ENCODE measurements at places on chromosomes 3 and 15.

- no peak for DNase-seq
Measured at GRCh38 chr3:48125013-48125705, 63.1 kb downstream of the CDC25A start.

- DNase-seq: no peak
Measured at GRCh38 chr3:187957582-187957981, 196.4 kb upstream of the LPP start.

- no peak for DNase-seq
Measured at GRCh38 chr15:87597346-87598052, 659.0 kb downstream of the NTRK3 start.

- no peak for DNase-seq
Measured at GRCh38 chr3:98725352-98725751, 37.8 kb upstream of the ST3GAL6 start.

GRCh38 chr3:159852821-159853505 is 135.7 kb upstream of the IL12A start:
- DNase-seq: no peak

DNA sequence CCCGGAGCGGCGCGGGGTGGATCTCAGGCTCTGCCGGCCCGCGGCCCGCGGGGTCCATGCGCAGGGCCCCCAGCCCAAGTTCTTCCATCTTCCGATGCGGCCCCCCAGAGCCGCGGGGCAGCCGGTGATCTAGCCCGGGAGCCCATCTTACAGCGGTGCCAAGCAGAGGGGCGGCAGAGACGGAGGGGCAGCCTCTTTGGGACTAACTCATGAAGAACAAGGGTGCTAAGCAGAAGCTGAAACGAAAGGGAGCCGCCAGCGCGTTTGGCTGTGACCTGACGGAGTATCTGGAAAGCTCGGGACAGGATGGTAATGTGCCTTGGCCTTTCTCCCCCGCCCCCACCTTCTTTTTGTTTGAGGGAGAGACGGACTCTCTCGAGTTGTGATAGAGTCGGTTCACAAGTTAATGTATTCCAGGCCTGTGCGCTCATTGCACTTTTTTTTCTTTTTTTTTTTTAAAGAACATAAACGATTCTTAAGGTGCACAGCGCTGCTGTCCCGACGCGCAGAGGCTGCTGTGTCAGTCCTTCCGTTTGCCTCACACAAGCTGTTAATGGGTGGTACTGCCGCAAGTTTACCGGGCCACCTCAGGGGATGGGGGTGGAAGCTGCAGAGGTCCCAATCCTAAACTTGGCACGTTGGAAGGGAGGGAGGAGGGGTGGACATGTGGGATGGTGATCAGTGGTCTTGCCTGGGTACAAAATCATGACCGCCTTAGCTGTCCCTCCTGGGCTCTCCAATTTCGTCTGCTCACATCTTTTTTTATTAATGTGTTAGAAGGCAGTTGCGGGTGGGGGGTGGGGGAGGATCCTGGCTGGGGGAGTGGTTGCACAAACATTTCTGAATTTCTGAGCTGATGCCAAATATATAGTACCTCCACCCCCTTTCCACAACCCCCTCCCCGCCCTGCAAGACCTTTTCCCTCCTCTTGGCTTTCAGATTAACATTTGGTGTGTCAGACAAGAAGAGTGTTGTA is 801 bp downstream of the ARHGAP31 start:
- no peak for DNase-seq

DNA sequence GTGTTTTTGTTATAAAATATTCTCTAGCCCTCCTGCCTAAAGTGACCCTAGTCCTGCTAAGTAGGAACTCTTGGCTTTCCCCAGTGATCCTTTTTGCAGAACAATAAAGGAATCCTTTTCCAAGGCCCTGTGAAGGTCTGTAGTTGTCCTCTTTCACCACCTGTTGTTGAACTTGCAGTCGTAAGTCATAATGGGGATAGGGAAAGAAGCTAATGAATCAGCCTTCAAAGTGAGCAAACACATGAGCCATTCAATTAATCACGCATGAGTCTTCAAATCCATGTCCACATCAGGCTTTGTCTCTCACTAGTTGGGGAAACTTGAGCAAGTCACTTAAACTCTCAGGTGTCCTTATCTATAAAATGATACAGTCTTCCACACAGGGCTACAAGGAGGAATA is 27.6 kb downstream of the ZNF860 start:
- no peak for DNase-seq

DNA sequence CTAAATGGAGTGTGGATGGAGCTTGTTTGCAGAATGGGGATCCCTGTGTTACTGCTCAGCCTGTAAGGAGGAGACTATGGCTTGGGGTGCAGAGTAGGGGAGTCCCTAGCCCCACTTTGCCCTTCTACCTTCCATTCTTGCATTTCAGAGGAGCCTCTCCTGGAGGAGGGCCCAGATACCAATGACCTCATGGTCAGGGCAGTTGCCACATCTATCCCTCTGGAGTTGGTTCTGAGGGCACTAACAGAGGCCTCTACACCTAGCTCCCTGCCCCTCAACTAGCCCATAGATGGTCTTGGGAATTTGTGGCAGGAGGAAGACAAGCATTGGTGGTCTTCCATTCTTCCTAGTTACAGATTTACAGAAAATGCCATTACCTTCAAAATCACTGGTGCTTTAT is 6.1 kb downstream of the SKOR1 start:
- DNase-seq: no peak

DNA sequence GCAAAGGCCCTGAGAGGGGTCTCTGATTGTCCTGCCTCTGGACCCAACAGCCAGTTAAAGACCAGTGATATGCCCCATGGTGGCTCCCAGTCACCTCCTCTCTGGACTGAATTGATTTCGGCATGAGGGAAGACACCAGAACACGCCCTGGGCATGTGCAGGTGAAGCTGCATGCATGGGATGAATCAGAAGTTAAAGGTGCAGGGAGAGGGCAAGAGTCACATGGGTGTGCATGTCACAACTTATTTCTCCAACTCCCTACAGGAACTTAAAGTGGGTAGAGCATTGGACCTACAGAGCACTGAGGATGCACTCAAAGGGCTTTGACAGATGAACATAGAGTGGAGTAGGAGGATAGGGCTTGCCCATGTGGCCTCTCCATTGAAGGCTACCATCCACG is 16.9 kb upstream of the RHCG start:
- no peak for DNase-seq

DNA sequence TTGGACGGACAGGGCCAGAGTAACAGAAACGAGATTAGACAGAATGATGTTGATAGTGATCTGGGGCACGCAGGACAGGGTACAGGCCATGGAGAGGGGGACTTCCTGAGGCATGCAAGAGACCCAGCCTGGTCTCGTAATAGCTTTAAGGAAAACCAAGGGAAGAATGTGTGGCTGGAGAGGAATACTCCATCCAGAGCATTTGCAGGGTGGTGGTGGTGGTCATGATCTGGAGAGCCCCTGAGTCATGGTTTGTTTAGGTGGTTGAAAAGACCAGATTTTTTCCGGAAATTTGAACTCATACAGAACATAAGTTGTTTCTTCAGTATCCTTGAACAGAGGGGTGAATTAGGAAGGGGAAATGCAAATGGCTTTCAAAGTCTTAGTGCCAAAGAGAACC is 138.5 kb downstream of the DUT start:
- no peak for DNase-seq

DNA sequence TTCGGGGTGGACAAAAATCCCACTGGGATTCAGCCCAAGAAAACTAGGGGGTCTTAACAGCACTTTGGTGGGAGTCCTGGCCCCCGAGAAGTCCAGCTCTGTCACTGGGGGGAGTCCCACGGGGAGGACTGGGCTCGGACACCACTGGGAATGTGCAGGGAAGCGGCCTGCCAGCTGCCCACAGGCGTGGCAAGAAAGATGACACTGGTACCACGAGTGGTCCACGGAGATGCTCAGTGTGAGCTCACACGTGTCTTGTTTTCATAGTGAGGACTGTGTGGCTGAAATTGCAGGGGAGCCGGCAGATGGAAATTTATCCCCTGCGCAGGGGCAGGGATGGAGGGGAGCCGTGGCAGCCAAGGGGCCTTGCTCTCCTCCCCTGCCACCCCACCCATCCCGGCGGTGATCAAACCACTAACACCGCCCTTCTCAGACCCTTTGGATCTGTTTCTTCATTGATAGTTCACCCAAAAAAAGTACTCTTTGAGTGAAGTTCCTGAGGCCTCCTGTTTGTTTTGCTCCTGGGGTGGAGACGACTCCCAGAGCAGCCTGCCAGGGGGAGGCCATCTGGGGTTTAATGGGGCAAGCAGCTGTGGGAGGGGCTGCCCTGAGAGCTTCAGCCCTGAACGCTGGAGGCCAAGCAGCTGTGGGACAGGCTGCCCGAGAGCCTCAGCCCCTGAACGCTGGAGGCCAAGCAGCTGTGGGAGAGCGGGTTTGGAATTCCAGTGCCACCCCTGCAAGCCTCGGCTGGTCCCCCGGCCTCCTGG is 130.9 kb downstream of the LRRK1 start:
- no peak for DNase-seq

DNA sequence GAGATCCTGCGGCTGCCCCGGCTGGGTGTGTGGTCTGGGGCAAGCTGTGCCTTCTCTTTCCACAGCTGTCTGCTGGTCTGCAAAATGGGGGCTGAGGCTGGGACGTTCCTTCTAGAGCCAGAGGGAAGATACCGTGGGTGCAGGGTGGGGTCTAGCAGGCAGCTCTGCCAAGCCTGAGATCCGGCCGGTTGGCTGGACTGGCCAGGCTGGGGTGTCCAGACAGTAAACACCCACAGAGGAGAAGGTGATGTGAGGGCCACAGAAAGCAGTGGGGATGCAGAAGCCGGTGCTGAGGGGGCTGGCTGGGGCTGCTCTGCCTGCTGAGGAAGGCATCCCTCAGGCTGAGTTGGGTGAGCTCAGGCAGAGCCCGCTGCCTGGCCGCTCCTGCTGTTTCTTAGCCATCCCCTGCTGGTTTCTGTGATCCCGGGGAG is 46.1 kb downstream of the FBLN2 start:
- DNase-seq: no peak

GRCh38 chr15:66938114-66938830 is 127.1 kb upstream of the SMAD3 start:
- no peak for DNase-seq

DNA sequence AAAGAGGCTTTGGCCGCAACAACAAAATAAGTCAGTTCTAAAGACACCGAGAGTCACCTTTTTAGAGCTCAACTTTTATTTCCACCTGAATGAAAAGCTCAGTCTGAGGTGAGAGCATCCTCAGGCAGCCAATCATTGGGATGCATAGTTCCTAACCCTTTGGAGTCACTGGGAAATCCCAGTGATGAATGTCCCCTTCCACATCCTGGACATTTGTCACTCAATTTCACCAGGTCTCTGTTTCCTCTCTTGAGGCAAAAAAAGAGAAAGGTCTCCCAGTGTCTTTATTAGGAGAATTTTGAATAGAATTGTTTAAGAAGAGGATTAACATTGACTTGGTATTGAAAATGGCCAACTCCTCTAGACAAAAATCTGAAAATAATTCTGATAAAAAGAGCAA is 137.5 kb upstream of the SPRED1 start:
- no peak for DNase-seq

DNA sequence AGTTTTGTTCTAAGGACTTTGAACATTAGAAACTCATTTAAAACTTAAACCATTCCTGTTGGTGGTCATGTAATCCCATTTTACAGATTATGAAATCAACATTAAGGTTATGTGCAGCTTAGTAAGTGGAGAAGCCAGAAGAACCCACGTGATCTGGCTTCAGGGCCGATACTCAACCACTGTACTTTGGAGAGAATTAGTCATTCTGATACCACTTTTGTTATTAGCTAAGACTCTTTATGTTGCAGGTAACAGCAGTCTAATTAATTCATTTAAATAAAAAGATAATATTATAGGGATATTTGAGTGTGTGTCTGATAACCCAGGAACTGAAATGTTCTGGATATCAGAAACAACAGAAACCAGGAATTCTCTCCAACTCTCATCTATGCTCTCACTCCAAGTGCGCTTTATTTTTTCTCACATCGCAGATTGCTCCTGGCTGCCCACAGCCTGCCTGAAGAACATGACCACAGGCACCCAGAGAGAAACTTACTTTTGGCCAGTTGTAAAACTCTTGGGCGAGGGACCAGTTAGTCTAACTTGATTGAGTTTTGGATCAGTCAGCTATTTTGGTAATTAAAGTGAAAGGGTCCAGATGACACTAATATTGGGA is 25.2 kb downstream of the UBE2E1 start:
- DNase-seq: no peak

GRCh38 chr15:41629463-41629862 is 30.7 kb upstream of the MGA start:
- DNase-seq: no peak

GRCh38 chr3:38602576-38603250 is 46.8 kb downstream of the SCN5A start:
- DNase-seq: no peak

GRCh38 chr15:49174902-49175301 is 4.9 kb downstream of the GALK2 start:
- no peak for DNase-seq

GRCh38 chr3:186696522-186696921 is 20.6 kb upstream of the KNG1 start:
- DNase-seq: no peak

GRCh38 chr3:27888562-27888961 is 166.4 kb upstream of the EOMES start:
- no peak for DNase-seq

- DNase-seq: no peak
Measured at GRCh38 chr3:68817243-68817642, 115.1 kb downstream of the TAFA4 start.

- DNase-seq: no peak
Measured at GRCh38 chr15:60774829-60775463, 296.0 kb upstream of the ICE2 start.

DNA sequence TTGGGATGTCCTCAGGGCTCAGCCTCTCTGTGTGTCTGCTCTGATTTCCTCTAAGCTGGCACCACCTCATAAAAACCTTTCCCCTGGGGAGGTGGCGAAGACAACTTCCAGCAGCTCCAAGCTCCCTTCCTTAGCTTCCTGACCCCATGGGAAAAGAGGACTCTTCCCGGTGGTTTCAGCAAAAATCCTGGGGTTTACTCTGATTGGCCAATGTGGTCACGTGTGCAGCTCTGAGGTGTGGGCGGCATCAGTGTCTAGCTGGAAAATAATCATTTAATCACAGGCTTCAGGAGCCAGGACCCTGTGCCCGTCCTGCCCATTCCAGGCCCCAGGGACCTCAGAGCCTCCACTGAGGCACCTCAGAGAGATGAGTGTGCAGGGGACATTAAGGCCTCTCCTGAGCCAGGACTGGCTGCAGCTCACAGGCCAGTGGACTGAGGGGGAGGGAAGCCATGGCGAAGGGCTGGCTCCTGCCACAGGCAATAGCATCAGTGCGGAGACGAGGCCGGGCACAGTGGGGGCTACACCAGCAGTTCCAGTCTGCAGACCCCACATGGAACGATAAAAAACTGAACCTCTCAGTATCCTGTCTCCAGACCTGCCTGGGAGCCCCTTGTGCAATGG is 104.1 kb downstream of the TPRA1 start:
- DNase-seq: no peak

- DNase-seq: no peak
Measured at GRCh38 chr3:6518709-6519345, 342.1 kb upstream of the GRM7 start.

- no peak for DNase-seq
Measured at GRCh38 chr3:24756101-24756888, 261.6 kb upstream of the THRB start.

- DNase-seq: no peak
Measured at GRCh38 chr15:41336549-41336948, 3.9 kb downstream of the NUSAP1 start.

- DNase-seq: no peak
Measured at GRCh38 chr3:12553921-12554391, 2.9 kb upstream of the MKRN2 start.

- DNase-seq: no peak
Measured at GRCh38 chr15:31308185-31308639, 18.4 kb upstream of the KLF13 start.

Data from NCI-H1930 (cell line).